Lung (tissue), 17 donors: ENCODE measurements at places on chromosomes 7 and 10.

DNA sequence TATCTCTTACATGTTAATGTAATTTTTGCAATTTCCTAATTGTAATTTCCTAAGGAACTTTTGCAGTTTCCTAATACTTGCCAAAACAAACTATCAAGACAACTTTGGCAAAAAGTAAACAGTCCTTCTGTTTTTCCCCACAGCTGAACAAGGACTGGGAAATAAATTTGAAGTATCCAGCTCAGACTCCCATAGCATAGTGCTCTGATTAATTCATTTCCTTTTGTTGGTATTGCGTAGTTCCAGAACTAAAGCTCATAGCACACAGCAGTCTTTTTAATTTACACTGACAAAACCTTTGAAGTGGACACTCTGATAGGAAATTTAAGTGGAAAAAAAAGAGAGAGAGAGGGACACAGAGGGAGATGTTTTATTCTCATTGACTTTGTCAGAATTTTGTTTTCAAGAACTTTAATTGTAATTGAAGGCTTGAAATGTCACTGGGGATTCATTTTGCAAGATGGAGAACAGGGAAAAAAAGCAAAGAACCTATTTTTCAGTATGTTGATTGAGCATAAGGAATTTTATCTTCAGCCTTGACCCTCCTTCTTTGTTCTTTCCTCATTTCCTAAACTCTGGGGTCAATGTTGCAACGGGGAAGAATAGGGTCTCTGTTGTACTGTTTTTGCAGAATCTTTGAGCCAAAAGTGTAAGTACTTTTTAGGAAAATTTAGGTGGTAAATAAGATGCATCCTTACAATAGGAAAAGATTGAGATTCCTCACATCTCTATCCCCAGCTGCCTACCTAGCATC, 232.2 kb upstream of the NPSR1 start:
- no peaks in the 10 kb centered on the region for H3K4me1 ChIP-seq
- no peaks in the 10 kb centered on the region for H3K36me3 ChIP-seq
- no peaks in the 10 kb centered on the region for H3K27me3 ChIP-seq
- no peak overlapping the region for H3K4me3 ChIP-seq
- no peak overlapping the region for H3K27ac ChIP-seq

GRCh38 chr7:155228459-155228845, 69.2 kb upstream of the INSIG1 start:
- no peak overlapping the region for H3K27ac ChIP-seq
- H3K36me3 ChIP-seq = no peaks in the 10 kb centered on the region
- no peak for DNase-seq
- no peak overlapping the region for H3K4me3 ChIP-seq
- H3K4me1 ChIP-seq = peaks cover 3% of the 10 kb centered on the region

DNA sequence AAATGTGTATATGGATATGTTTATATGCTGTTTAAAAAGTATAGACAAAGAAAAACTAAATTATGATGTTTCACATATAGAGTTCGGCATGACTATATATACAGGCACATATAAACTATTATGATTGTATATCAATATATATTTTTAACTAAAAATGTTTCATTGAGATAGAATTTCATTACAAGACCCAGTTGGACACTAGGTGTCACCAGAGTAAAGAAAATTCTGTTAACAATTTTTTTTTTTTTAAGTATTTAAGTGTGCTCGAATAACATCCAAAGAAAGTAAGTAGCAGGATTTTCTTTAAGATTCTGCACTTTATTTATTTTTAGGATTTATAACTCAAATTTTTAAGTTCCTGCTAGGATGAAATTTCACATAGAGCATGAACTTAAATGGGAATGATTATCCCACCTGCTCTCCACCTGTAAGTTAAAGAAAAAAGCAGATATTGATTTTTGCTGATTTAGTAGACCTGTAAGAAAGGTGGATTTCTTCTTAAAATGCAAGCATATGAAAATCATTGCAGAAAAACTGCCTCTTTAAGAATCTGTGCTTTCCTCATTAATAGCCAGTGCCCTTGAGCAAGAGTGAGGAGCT, 961.5 kb downstream of the PCDH15 start:
- H3K36me3 ChIP-seq = no peaks in the 10 kb centered on the region
- peaks cover 3% of the 10 kb centered on the region for H3K4me1 ChIP-seq
- H3K4me3 ChIP-seq = no peak overlapping the region

GRCh38 chr7:33444511-33444910, 315.1 kb downstream of the BBS9 start:
- H3K27ac ChIP-seq = no peak overlapping the region
- peaks cover 42% of the 10 kb centered on the region for H3K4me1 ChIP-seq
- H3K27me3 ChIP-seq = no peaks in the 10 kb centered on the region
- peak; percentile 99 for DNase-seq
- H3K36me3 ChIP-seq = no peaks in the 10 kb centered on the region

DNA sequence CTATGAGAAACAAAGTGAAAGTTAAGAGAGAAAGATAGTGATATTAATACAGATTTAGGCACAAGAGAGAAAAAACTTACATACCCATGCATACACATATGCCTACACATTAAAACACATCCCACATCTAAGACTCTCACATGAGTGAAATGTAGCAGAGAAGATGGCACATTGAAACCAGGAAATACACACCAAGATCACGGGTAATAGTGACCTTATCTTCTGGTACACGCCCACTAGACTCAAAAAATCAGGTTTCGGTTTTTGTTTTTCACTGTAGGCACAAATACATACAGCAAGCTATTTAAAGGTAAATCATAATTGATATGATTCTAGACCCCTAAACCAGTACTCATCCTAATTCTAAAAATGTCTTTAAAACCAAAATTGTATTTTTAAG, 225.2 kb upstream of the TAC1 start:
- no peaks in the 10 kb centered on the region for H3K36me3 ChIP-seq
- no peaks in the 10 kb centered on the region for H3K27me3 ChIP-seq
- H3K4me3 ChIP-seq = no peak overlapping the region
- no peaks in the 10 kb centered on the region for H3K4me1 ChIP-seq
- DNase-seq = no peak

- H3K4me3 ChIP-seq = no peak overlapping the region
- H3K36me3 ChIP-seq = no peaks in the 10 kb centered on the region
- H3K27ac ChIP-seq = no peak overlapping the region
- H3K4me1 ChIP-seq = peaks cover 5% of the 10 kb centered on the region
Measured at GRCh38 chr10:87550741-87551140, 46.0 kb downstream of the MINPP1 start.

DNA sequence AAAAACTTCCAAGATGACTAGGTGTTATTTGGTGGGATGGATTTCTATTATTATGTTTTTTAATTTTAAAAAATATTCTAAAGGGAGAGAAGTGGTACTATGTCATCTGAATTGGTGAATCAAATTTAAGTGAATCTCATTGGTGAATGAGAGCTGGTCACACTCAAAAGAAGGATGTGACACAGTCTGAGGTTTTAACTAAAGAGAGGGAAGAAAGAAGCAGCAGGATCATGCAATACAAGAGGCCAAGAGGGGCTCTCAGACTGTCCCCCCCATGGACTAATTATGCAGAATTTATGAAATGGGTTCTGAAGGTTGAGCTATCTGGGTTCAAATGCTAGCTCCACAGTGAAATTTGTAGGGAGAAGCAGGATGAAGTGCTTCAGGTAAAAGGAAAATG, 16.2 kb downstream of the MACC1 start:
- DNase-seq = no peak
- no peaks in the 10 kb centered on the region for H3K36me3 ChIP-seq
- no peak overlapping the region for H3K4me3 ChIP-seq
- H3K27me3 ChIP-seq = no peaks in the 10 kb centered on the region
- no peak overlapping the region for H3K27ac ChIP-seq

GRCh38 chr7:18623389-18623788, 127.8 kb downstream of the HDAC9 start:
- H3K27ac ChIP-seq = no peak overlapping the region
- H3K36me3 ChIP-seq = no peaks in the 10 kb centered on the region
- no peak for DNase-seq
- H3K4me1 ChIP-seq = no peaks in the 10 kb centered on the region
- H3K27me3 ChIP-seq = no peaks in the 10 kb centered on the region
- H3K4me3 ChIP-seq = no peak overlapping the region

- H3K36me3 ChIP-seq = no peaks in the 10 kb centered on the region
- no peaks in the 10 kb centered on the region for H3K27me3 ChIP-seq
- no peak for DNase-seq
- H3K4me3 ChIP-seq = no peak overlapping the region
- H3K27ac ChIP-seq = no peak overlapping the region
- no peaks in the 10 kb centered on the region for H3K4me1 ChIP-seq
Measured at GRCh38 chr7:136845899-136846465, 22.5 kb upstream of the CHRM2 start.

DNA sequence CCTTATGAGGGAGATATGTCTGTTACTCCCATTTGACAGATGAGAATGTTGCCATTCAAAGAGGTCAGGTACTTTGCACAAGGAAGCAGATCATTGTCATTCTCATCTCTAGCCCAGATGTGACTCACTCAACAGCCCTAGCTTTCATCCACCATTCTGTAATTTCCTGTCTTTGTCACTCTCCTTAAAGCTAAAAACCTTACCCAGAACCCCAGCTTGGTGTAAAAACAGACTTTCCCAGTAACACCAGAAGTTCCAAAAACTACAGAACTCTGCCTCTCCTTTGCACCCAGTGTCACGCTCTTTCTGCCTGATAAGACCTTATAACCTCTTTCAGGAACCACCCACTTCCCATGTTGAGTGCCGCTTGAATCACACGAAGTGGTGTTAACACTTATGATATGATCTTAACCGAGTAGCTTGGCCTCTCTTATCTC, 89.1 kb upstream of the SP4 start:
- no peak overlapping the region for H3K27ac ChIP-seq
- H3K27me3 ChIP-seq = peaks cover 24% of the 10 kb centered on the region
- H3K4me1 ChIP-seq = no peaks in the 10 kb centered on the region
- no peak overlapping the region for H3K4me3 ChIP-seq

- peaks cover 4% of the 10 kb centered on the region for H3K4me1 ChIP-seq
- peak overlapping the region; percentile 67 for H3K27ac ChIP-seq
- peaks cover 13% of the 10 kb centered on the region for H3K36me3 ChIP-seq
- H3K4me3 ChIP-seq = peak overlapping the region; percentile 27
- peak; percentile 81 for DNase-seq
Measured at GRCh38 chr7:99392659-99393354, 15.6 kb downstream of the PDAP1 start.

DNA sequence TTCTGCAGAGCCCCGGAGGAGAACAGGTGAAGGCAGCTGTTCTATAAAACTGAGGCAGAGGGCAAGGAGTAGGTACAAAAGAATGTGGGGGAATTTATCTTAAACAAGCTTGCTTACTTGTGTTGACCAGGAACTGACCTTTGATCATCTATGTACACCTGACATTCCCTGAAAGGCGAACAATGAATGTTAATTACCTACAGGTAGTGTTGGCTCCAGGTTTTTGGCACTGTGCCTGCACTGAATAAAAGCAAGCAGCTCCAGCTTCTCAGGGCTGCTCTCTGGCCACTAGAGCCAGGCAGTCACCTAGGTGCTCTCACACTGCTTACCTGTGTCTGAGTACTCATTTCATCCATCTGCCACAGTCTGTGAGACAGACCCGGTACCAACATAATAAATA, 87.0 kb downstream of the RAPGEF5 start:
- no peak for DNase-seq
- no peak overlapping the region for H3K27ac ChIP-seq
- H3K27me3 ChIP-seq = no peaks in the 10 kb centered on the region
- H3K36me3 ChIP-seq = no peaks in the 10 kb centered on the region
- H3K4me1 ChIP-seq = peaks cover 3% of the 10 kb centered on the region

DNA sequence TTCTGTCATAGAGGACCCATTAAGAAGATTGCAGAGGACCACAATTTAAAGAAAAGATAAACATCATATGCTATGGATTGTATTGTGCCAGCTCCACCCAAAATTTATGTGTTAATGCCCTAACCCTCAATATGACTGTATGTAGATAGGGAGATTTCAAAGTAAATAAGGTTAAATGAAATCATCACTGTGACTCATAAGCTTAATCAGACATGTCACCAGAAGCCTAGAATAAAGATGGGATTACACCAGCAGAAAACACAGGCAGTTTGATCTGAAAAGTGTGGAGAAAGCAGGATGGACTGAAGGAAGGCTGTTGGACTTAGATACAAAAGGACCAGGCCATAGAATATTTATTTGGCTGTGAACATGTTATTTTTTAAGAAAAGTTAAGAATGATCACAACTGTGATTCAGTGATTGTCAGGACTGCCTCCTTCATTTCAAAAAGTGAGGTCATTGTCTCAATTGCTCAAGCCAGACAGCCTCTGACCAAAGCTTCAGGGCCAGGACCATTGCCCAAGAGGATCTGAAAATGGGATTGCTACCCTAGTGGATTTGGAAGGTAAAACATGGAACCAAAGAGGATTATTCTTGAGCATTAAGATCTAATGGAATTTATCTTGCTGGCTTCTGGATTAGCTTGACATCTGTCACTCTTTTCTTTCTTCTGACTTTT, 270.8 kb upstream of the POM121L12 start:
- H3K36me3 ChIP-seq = no peaks in the 10 kb centered on the region
- no peak overlapping the region for H3K27ac ChIP-seq

- H3K36me3 ChIP-seq = no peaks in the 10 kb centered on the region
- no peak for DNase-seq
- H3K27ac ChIP-seq = no peak overlapping the region
- no peaks in the 10 kb centered on the region for H3K4me1 ChIP-seq
- no peaks in the 10 kb centered on the region for H3K27me3 ChIP-seq
Measured at GRCh38 chr7:71770269-71770907, 638.4 kb downstream of the GALNT17 start.

DNA sequence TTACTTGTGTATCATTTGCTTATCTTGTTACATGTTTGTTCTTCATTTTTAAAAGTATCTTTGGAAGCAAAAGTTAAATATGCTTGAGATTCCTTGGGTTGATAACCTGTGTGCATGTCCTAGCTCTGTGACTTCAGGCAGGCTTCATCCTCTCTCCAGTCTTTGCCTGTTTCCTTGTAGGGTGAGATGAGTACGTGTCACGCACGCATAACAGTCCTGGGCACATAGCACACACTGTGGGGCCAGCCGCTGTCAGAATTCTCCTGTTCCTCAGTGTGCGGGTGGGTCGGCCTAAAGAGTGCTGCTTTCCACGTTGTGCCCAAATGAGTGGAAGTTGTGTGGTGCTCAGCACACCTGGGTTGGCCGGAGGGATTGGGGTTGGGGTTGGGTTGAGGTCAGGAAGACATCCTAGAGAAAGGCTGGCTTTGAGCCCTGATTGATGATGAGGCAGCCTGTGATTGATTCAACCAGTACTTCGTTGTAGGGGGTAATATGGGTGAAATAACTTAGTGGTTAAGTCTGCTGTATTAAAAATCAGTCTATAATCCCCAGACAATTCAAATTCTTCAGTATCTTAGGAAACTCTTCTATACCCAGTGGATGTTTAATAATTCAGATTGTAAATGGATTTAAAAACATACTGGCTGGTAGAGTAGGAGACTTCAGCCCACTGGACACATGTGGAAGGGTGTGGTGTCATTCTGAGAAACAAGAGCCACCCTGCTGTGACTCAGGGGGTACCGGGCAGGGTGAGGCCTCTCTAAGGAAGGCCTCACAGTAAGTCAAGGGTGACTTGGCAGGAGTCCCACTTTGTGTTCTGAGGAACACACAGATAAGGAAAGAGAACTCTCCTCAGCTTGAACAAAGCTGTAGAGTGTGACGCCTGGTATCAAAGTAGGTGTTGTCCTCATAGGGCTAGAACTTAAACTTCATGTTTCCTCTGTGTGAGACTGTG, 54.8 kb downstream of the DAGLB start:
- peak; percentile 39 for DNase-seq
- H3K4me1 ChIP-seq = peaks cover 3% of the 10 kb centered on the region
- H3K36me3 ChIP-seq = peaks cover 8% of the 10 kb centered on the region
- H3K4me3 ChIP-seq = no peak overlapping the region
- peak overlapping the region; percentile 97 for H3K27ac ChIP-seq
- H3K27me3 ChIP-seq = no peaks in the 10 kb centered on the region
